Stimulated activated memory B cell treated with anti-CD40 and anti-IgM and Interleukin-4, amounts not matched to agents 10 μg/mL and 1 μg/mL and 100 μg/mL, for 72 hours (primary cell): ENCODE measurements at places on chromosomes 12 and 14.

DNA sequence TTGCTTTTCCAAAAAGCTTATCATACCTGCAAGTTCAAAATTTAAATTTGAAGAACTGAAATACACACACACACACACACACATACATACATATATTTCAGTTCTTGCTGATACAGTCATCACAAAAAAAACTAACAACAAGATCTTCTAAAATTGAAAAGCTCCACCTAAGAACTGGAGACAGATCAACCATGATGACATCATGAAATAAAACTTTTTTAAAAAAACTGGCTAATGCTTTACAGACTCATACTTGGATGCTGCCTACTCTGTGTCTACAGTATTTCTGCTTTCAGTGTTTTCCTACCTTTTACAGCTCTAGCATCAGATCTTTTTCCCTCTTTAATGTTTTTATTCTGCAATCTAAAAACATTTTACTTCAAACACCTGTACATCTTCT lies 261.4 kb downstream of the DIO2 start:
- no peak for ATAC-seq

- ATAC-seq = no peak
These were observed 19.3 kb downstream of the CPM start for GRCh38 chr12:68913682-68914081.

DNA sequence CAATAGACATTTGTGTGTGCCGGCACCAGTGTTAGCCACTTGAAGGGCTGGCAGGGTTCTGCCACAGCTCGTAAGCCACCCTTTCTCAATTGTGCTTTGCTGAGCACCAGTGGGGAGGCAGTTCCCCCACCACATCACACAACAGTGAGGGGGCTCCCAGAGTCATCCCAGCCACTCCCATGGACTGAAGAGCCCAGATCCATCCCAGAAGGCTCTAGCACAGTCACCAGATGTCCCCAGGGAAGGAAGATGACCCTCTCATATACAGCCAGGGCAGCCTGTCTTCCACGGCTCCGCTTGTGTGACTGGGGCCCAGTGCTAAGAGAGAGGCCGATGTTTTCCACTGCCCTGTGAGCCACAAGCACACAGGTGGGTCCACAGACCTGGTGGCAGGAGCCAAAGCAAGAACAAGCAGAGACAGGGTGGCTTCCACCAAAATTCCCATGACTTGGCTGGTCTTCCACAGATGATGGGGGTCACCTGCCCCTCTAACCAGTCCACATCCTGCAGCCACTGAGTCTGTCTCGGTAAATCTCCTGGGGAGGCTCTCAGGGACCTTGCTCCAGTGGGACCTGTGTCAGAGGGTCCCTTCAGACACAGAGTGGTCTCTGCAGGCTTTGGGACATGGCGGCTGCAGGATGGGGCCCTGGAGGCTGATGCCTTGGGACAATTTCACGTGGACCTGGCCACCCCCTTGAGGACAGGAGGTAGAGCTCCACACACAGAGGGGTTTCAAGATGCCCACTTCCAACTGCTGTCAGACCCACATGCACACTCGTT lies 71.9 kb upstream of the DDX11 start:
- ATAC-seq = no peak

GRCh38 chr12:112182499-112182898 lies 57.1 kb downstream of the TRAFD1 start:
- no peak for ATAC-seq

DNA sequence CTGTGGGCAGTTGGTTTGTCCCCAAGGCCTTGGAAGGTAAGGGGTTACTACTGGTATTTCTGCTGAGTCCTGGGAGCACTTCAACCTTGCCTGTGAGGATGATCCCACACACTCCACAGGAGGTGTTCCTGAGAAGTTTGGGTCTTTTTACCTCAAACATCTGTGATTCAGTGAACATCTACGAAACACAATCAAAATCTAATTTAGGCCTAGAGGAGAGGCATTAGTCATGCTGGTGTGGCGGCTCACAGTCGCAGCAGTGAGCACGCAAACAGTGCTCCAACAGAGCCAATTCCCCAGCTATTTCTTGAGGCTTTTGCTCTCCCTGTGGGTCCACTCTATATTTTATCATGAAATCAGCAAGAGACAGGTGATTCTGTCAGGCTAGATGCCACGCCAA lies 107.6 kb downstream of the APAF1 start:
- no peak for ATAC-seq

GRCh38 chr12:63325757-63326156 lies 174.8 kb upstream of the AVPR1A start:
- no peak for ATAC-seq

GRCh38 chr12:47819138-47819895 lies 386 bp downstream of the HDAC7 start:
- ATAC-seq = peak; percentile 67

DNA sequence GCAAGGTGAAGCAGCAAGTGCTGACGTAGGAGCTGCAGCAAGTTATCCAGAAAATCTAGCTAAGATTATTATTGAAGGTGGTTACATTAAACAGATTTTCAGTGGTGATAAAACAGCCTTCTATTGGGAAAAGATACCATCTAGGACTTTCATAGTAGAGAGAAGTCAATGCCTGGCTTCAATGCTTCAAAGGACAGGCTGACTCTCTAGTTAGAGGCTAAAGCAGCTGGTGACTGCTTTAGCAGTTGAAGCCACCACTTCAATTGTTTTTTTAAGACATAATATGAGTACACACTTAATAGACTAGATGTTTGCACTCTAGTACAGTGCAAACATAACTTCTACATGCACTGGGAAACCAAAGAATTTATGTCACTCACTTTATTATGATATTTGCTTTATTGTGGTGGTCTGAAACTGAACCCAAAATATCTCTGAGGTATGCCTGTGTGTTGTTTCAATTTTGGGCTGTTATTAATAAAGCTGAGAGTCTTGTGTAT lies 1026.9 kb upstream of the FOXG1 start:
- ATAC-seq = no peak

- no peak for ATAC-seq
These were observed 436.7 kb downstream of the ATP23 start for GRCh38 chr12:58378028-58378427.

DNA sequence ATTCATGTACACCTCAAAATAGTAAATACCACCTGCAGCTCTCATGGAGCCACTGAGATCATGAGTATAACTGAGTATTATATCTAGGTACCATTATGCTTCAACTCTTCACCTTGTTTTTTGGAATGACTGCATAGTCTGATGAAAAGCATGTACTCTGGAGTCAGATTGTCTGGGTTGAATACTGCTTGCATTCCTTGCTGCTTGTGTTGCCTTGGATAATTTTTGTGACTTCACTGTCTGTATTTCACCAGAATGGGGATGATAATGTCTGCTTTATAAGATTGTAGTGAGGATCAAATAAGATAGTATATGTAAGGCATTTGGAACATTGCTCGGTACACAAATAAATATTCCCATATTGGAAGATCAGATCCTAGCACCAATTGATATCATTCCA lies 54.2 kb downstream of the SUSD6 start:
- ATAC-seq = no peak

GRCh38 chr12:71947645-71948105 lies 9.0 kb downstream of the TPH2 start:
- ATAC-seq = no peak

GRCh38 chr12:131528667-131529066 lies 182.2 kb upstream of the SFSWAP start:
- no peak for ATAC-seq
